Suppressor macrophage (primary cell): ENCODE measurements at places on chromosomes 7 and 10.

- DNase-seq: no peak
Observed at GRCh38 chr10:70662362-70663220, 9.7 kb upstream of the ADAMTS14 start.

GRCh38 chr10:76270464-76270863, 839.0 kb downstream of the LRMDA start:
- no peak for DNase-seq

DNA sequence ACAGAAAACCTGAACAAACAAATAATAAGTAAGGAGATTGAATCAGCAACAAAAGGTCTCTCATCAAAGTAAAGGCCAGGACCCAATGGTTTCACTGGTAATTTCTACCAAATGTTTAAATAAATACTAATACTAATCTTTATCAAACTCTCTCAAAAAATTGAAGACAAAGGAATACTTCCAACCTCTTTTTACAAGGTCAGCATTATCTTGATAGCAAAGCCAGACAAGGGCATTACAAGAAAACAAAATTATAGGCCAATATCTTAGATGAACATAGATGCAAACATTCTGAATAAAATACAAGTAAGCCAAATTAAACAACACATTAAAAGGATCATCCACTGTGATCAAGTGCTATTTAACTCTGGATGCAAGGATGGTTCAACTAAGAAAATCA, 239.8 kb upstream of the TMEM72 start:
- DNase-seq: no peak

DNA sequence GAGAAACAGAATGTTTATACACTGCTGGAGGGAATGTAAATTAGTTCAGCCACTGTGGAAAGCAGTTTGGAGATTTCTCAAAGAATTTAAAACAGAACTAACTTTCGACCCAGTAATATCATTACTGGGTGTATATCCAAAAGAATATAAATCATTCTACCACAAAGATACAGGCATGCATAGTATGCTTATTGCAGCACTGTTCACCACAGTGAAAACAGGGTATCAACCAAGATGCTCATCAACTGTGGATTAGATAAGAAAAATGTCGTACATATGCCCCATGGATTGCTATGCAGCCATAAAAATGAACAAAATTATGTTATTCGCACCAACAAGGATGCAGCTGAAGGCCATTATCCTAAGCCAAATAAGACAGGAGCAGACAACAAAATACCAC, 343.1 kb upstream of the KCND2 start:
- DNase-seq: no peak

DNA sequence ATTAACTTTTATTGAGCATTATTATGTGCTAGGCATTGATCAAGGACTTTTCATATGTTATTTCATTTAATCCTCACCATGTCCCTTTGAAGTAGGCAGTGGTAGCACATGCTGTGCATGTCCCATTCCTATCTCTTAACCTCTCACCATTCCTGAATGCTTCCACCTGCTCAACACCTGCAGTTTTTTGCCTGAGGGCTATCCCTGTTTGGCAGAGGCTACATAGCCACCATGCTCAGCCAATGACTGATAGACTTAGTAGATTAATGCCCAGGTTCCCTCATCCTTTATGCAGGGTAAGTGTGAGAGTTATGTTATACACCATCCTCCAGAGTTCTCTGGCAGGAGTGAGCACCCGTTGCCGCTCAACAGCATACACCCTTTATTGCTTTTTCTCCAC, 387.8 kb downstream of the BBS9 start:
- no peak for DNase-seq

- no peak for DNase-seq
Observed at GRCh38 chr7:116979430-116979829, 26.1 kb downstream of the ST7 start.

- peak; percentile 62 for DNase-seq
Observed at GRCh38 chr7:38168890-38169570, 9.0 kb upstream of the STARD3NL start.

- DNase-seq: no peak
Observed at GRCh38 chr10:29063806-29064644, 224.8 kb upstream of the LYZL1 start.

GRCh38 chr10:71638064-71638821, 81.3 kb downstream of the C10orf105 start:
- DNase-seq: peak; percentile 90
